ENCODE measurements at places on chromosomes 16 and 17. TPM values are rescaled to one million over a fixed set of nuclear protein-coding genes. Genes with fewer than 3 reads are reported as not detected.

GRCh38 chr16:71205482-71206131 is 24.9 kb downstream of the HYDIN start:
- DNase-seq = no peak

DNA sequence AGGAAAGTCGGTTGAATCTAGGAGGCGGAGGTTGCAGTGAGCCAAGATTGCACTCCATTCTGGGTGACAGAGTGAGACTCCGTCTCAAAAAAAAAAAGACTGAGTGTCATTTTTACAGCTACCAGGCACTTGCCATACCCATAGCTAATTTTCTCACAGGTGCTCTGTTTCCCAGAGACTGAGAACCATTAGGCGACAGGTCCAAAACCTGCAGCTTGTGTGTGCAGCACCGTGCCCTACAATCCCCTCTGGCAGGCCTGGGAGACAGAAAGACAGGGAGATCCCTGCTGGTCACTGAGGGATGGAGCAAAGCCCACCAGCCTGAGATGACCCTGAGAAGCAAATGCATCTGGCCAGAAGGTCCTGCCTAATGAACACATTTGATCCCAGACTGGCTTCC is 2.7 kb downstream of the TFAP4 start:
- no peak for DNase-seq

- no peak for DNase-seq
These were observed 36.6 kb upstream of the SLC25A19 start for GRCh38 chr17:75325827-75326225.

DNA sequence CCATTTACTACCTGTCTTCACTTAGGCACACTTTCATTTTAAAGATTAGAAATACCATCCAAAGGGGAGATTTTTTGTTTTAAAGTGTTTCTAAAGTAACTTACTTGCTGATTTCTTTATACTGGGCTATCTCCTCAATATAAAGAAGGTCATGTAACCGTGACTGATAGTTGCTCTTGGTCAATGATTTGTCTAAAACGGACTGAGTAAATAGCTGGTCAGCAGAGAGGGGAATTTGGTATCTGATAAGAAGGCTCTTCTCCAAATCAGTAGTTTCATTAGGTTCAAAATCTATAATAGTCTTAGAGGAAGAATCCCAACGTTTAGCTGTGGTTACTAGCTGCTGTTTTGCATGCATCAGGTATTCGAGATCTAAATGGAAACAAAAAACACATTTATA is 66.4 kb downstream of the HELZ start:
- DNase-seq = no peak

GRCh38 chr16:80836202-80836601 is 31.8 kb upstream of the CDYL2 start:
- no peak for DNase-seq

- DNase-seq = no peak
These were observed 135.2 kb downstream of the SDK2 start for GRCh38 chr17:73508931-73509605.

- no peak for DNase-seq
These were observed at the start of gene OR1A2 for GRCh38 chr17:3197219-3197618. OR1A2 (plus strand) TSS chr17:3197519; CDS start chr17:3197519, 0 bp downstream.

DNA sequence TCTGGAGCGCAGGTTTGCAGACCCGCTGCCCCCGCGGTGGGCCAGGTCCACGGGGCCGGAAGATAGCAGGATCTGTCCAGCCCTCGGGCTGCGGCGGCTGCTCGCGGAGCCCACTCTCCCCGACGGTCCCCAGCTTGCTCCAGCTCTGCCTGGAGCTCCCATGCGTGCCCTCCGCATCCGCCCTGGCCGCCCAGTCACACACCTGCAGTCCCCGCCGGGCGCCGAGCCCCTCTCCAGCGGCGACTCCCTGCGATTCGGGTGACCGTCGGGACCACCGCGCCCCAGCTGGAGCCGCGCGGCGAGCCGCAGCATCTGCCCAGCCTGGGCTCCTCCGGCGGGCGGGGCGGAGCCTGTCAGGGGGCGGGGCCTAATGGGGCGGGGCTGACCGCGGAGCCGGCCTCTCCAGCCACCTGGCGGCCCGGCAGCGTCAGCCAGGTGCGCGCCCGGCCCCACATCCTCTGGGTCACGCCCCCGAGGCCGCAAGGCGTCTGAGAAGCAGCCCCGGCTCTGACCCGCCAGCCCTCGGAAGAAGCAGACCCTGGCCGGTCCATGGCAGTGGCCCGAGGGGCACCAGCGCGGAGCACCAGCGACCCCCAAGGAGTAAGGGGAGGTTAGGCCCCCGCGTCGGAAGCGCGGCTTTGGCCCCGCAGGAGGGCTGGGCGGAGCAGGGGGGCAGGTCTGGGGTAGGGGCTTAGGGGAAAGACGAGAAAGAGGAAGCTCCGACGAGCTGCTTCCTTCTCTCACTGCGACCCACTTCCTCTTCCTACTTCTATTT is at the start of gene PIK3R5:
Gene PIK3R5 (minus strand): TSS at position 314 of the 775 bp plus-strand sequence. CDS start 54,213 bp downstream, outside the sequence.
- DNase-seq = no peak

- DNase-seq = no peak
These were observed 196.6 kb downstream of the RBFOX3 start for GRCh38 chr17:79414063-79414792.

DNA sequence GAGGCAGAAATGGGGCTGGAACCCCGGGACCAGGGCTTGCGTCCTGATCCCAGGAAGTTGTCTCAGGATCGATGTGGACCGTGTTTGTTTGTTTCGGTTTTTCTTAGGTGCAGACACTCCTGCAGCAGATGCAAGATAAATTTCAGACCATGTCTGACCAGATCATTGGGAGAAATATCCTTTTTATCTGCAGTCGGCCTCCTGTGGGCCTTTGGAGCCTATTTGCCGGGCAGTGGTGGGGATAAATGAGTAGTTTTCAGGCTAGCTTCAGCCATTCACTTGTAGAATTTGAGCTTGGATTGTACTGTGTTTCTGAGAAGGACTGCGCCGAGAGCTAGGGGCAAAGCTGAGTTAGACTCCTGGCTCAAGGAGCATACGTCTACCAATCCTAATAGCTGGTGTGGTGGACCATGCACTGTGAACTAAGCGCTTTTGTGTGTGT is 816 bp downstream of the HSBP1 start:
- no peak for DNase-seq

GRCh38 chr16:24953306-24953705 is 61.9 kb downstream of the ARHGAP17 start:
- DNase-seq = no peak

DNA sequence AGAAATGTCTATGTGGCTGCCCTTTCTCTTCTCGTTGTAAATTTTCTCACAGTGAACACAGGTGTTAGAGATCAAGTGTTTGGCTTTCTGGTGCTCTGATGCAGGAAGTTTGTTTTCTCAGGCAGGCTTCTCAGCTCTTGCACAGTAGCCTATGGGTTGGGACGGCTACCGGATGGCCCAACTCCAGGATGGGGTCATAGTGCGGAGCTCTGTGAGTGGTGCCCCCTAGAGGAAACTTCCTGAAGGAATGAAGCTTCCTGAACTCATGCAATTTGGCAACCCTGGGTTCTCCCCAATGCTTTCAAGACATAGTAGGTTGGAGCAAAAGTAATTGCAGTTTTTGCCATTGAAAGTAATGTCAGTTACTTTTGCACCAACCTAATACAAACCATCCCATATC is 407.5 kb upstream of the HSBP1 start:
- no peak for DNase-seq

DNA sequence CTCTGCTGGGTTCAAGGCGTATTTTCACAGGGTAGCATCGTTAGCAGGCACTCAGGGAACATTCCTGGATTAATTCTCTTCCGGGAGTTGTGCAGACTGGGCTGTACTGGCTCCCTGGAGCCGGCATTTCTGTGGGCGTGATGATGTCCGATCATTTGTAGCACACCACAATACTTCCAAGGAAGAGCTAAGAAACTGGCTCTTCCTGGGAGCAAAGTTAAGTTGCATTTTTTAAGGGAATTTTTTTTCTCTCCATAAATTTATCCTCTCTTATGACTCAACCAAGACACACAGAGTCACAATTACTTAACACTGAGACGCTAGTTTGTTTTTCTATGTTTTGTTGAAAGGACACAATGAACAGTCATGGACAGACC is 211.6 kb upstream of the FOXF1 start:
- DNase-seq = no peak

- no peak for DNase-seq
These were observed 10.7 kb downstream of the WSCD1 start for GRCh38 chr17:6080711-6081430.

DNA sequence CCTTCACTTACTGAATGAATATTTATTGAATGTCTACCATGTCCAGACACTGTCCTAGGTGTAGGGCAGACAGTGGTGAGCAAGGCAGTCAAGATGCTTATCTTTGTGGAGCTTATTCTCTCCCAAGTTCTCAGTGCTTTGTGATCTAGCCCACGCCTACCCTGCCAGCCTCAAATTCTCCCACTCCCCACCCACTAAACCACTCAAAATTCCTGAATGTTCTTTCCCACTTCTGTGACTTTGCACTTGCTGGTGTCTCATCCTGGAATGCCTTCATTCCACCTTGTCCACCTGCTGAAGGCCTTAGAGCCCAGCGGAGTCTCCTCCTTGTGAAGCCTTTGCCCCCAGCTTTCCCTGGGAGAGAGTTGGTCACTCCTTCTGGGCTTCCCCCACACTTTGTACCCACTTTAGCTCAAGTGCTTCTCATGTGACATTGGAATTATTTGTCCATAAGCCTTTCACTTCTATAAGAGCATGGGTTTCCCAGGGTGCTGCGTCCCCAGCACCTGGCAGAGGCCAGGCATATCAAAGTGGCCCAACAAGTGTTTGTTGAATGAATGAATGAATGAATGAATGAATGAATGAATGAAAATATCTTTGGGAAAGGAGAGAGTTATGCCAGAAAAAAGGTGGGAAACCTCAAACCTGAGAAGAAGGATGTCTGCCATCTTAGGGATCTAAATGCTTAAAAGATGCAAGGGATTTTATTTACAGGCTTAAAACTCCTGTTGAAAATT is 23.0 kb downstream of the CCDC182 start:
- no peak for DNase-seq

DNA sequence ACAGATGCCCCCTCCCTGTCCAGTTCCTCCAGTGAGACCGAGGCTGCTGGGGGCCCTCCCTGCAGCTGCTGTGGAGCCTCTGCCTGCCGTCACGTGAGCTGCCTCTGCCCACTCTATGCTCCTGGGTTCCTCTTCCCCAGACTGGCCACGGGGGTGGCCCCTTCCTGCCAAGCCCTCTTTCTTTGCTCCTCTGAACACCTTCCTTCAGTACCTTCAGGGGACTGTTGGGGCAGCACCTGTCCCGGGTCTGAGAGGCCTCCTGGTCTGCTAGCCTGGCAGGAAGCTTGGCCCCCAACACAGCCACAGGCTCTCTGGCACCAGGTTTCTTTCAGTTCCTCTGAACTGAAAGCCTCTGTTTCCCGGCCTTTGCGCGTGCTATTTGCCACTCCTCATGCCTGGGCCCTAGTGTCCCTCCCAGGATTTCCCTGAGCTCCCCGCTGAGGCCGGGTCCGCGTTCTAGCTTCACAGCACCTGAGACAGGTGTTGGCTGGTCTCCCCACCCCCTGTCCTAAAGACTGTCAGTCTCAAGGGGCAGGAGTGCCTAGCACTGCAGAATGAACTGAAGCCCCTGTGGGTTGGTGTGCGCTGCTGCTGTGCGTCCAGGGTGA is 6.6 kb upstream of the ATP6V0C start:
- no peak for DNase-seq

- no peak for DNase-seq
These were observed 17.7 kb upstream of the C16orf95 start for GRCh38 chr16:87334651-87335624.

DNA sequence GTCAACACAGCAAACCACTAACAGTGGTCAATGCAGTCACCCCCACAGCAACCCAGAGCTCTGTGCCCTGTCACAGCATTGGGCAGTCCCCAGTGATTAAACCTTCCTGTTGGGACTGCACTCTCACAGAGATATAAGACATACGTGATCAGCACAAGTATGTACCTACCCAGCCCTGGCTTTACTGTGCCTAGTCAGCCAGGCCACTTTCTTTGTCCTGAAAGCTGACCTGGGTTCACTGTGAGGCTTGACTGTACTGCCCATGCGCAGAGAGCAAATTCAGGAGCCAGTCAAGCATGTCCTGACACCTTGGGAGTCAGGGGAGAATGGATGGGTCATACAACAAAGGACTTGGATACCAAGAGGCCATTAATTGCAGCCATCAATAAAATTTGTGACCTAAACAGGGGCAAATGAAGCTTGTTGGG is 10.9 kb upstream of the TMEM170A start:
- no peak for DNase-seq

GRCh38 chr17:14296166-14296910 is 4.5 kb upstream of the HS3ST3B1 start:
- no peak for DNase-seq

GRCh38 chr17:44438636-44439035 is 49.2 kb upstream of the ITGA2B start:
- no peak for DNase-seq

DNA sequence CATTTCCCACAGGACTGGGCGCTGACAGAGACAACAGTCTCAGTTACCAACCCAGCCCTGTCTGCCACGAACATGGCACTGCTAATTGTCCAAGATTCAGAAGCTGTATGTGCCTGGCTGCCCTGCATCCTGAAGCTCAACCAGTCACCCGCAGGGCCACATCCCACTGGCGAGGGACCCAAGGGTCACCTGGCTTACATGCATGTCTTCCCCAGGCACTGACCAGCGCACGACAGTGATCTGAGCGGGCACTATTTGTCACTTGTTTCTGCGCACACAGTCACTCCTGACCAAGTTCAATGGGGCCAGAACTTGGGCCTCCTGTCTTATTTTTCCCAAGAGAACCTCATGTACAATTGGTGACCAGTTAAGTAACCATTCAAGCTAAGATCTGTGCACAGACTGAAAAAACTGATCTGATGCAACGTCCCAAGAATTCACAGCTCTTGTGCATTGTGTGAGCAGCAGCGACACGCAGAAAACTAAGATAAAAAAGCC is 13.1 kb downstream of the USP7 start:
- no peak for DNase-seq

DNA sequence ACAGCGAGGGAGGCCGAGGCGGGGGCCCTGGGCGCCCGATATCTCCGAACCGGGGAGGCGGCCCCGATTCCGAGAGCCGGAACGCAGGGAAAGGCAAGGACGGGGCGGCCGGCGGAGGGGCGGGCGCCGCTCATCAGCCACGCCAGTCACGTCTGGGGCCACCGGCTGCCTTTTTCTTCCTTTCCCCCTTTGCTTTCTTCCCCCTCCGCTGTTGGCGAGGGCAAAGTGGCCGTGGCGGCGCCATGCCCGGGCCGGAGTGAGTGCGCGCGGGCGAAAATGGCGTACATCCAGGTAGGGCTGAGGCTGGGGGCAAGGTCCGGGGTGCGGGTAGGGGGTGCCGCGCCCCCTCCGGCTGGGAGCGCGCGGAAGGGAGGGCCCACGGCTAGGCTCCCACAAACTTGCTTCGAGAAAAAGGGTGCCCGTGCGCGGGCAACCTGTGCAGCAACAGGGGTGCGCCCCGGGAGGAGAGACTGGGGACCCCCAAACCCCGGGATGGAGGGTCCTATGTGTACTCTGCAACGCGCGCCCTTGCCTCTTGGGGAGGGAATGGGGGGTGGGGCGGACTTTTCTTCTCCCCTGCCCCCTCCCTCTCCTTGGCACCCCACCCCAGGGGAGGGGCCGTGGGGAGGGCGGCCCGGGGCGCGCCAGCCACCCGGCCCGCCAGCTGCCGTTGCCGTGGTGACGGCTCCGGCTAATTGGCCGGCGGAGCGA is 486 bp downstream of the SYT17 start:
- DNase-seq = no peak

GRCh38 chr17:12940699-12941098 is 77.1 kb downstream of the ELAC2 start:
- DNase-seq = no peak

- DNase-seq = no peak
These were observed 150.8 kb downstream of the SSH2 start for GRCh38 chr17:29778956-29779811.

The TMEM235 gene
- polyA plus RNA-seq = not detected

The MPP2 gene
- polyA plus RNA-seq = 5.8 TPM

The PRSS22 gene
- polyA plus RNA-seq = 7.0 TPM

The ITGAD gene
- 0.21 TPM for polyA plus RNA-seq

The CHST4 gene
- 0.25 TPM for polyA plus RNA-seq

The OTOP3 gene
- not detected for polyA plus RNA-seq

The HAS3 gene
- 4.4 TPM for polyA plus RNA-seq
